ENCODE measurements at places on chromosomes 6 and 20.
A peak's percentile ranks its signal among the peaks of the same experiment; 100 is the strongest.

- DNase-seq, result no peak
Observed at GRCh38 chr20:15917283-15917682, 656.0 kb downstream of the KIF16B start.

- no peak for DNase-seq
Observed at GRCh38 chr6:29827579-29828470, at the start of gene HLA-G. HLA-G (plus strand) TSS chr6:29827825; CDS start chr6:29827845, 20 bp downstream.

- DNase-seq, result no peak
Observed at GRCh38 chr6:97656236-97656635, 373.2 kb upstream of the MMS22L start.

- DNase-seq, result no peak
Observed at GRCh38 chr6:13383328-13384163, 55.2 kb upstream of the TBC1D7 start.

GRCh38 chr6:34154668-34155447, 9.0 kb upstream of the GRM4 start:
- peak; percentile 95 for DNase-seq

DNA sequence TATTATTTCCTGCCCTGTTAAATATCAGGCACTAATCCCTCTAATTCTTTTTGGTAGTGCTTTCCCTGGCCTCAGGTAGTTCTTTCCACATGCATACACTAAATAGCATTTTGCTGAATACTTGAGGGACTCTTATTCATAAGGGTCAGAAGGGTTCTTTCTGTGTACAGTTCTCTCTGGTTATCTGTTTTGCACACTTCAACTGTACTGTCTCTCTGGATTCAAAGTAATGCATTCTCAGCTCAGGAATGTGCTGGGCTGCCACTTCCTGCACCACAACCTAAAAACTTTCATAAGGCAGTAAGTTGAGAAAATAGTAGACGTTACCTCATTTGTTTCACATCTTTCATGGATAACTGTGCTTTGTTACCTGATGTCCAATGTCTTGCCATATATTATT, 32.1 kb downstream of the C6orf141 start:
- no peak for DNase-seq

DNA sequence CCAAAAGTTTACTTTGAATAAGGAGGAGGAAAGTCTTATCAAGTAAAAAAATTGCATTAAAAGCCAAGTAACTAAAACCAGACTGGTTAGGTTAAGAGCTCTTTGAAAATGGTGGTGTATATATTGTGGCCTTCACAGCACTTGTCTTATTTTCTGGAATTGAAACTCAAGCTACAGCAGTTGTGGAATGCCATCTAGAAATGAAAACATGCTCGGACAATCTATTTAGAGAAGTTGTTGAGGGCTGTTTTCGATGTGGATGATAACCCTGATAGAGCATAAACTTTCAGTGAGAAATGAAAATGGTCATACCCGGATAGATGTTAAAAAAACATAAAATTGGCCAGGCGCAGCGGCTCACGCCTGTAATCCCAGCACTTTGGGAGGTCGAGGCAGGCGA, 47.0 kb downstream of the ARID1B start:
- no peak for DNase-seq

- DNase-seq, result no peak
Observed at GRCh38 chr6:164227952-164228522, 813.5 kb downstream of the QKI start.

GRCh38 chr20:51423290-51423667, 119.2 kb downstream of the NFATC2 start:
- no peak for DNase-seq

DNA sequence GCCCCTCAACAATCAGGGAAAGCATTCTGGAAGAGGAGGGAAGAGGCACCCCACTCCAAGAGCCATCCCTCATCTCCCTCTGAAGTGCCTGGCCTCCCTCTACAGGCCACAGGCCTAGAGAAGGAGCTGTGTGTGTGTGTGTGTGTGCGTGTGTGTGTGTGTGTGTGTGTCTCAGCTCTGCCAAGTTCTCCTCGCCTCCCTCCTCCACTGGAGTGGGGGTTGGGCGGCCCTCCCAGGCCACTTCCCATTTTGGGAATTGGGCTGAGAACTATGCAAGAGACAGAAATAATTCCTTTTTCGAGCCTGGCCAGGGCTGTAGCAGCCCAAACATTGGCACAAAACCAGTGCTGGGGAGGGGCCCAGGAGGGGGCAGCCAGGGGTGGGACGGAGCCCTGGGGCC, 35.7 kb downstream of the KCNB1 start:
- no peak for DNase-seq

DNA sequence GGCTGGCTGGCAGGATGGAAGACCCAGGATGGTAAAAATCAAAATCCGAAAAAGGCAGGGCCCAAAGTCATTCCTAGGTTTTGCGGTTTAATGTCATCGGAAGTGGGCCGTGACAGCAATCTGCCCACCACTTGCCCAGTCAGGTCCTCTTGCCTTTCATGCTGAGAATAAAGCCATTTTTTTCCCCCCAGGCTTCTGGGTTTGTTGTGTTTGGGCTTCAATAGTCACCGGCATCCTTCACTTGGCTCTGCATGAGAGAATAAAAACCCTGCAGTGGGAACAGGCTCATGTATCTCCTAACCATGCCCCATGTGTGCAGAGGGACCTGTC, 56.1 kb downstream of the MEP1A start:
- no peak for DNase-seq

DNA sequence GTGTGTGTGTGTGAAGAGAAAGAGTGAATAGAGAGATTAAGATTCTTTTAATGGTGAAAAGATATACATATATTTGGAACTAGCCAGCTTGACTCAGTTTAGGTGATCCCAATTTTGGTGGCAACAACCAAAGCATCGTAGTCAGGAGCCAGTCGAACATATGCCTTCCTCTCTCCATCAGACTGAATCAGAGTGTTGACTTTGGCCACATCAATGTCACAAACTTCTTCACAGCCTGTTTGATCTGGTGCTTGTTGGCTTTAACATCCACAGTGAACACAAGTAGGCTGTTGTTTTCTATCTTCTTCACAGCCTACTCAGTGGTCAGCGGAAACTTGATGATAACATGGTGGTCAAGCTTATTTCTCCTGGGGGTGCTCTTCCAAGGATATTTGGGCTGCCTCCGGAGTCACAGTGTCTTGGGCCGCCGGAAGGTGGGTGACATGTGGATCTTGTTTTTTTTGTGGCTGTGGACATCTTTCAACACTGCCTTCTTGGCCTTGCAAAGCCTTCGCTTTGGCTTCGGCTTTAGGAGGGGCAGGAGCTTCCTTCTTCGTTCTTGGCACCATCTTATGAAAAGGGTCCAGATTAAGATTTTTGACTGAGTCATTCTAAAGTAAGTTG, 3.4 kb downstream of the HLA-F start:
- no peak for DNase-seq

- no peak for DNase-seq
Observed at GRCh38 chr20:17226410-17227218, at the start of gene PCSK2. PCSK2 (plus strand) TSS chr20:17227040; CDS start chr20:17227306, 266 bp downstream.

GRCh38 chr6:142740449-142740848, 204.5 kb downstream of the HIVEP2 start:
- no peak for DNase-seq

DNA sequence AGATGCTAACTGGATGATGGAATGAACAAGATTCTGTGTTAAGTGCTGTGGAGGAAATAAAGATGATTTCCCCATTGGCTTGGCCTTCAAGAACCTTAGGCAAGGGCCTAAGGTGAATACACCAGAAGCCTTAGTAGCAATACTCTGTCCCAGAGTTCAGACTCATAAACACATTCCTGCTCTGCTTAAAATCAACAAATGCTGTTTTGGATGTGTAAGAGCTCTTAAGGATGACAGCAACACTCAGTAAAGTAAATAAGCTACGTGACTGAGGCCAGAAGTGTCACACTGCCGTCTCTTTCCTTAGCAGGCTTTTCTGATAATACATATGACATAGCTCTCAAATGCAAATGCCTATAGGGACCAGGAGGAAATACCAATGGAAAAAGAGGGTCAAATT, 90.6 kb downstream of the EYA2 start:
- DNase-seq, result no peak

GRCh38 chr6:52933778-52934177, 24.3 kb upstream of the GSTA3 start:
- DNase-seq, result no peak

- DNase-seq, result no peak
Observed at GRCh38 chr20:8334641-8335040, 202.6 kb downstream of the PLCB1 start.

GRCh38 chr6:118968416-118968815, 33.5 kb upstream of the MCM9 start:
- no peak for DNase-seq

GRCh38 chr6:14180609-14181008, 63.0 kb downstream of the CD83 start:
- DNase-seq, result no peak

DNA sequence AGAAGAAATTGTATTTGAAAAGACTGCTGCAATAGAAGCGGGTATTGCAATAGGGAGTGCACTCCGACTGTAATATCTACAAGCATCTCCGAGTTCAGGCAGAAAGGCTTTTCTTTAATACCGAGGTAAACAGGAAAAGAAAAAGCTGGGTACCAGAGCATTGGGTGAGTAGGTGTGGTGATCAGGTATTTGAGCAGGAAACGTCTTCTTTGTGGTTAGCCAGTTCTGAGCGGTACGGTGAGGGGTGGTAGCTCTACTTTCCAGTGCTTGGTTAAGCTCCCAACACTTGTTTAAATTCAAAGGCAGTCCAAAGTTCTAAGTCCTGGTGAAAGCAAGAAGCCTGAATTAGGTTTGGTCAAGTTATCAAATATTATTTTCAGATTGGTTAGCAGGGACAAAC, 404.1 kb downstream of the LMBRD1 start:
- no peak for DNase-seq

GRCh38 chr6:110703906-110704594, 111.2 kb downstream of the CDK19 start:
- no peak for DNase-seq

- DNase-seq, result no peak
Observed at GRCh38 chr20:61671559-61671958, 394.1 kb downstream of the TAF4 start.

GRCh38 chr20:25623225-25623735, 534 bp downstream of the NANP start:
- DNase-seq, result no peak

DNA sequence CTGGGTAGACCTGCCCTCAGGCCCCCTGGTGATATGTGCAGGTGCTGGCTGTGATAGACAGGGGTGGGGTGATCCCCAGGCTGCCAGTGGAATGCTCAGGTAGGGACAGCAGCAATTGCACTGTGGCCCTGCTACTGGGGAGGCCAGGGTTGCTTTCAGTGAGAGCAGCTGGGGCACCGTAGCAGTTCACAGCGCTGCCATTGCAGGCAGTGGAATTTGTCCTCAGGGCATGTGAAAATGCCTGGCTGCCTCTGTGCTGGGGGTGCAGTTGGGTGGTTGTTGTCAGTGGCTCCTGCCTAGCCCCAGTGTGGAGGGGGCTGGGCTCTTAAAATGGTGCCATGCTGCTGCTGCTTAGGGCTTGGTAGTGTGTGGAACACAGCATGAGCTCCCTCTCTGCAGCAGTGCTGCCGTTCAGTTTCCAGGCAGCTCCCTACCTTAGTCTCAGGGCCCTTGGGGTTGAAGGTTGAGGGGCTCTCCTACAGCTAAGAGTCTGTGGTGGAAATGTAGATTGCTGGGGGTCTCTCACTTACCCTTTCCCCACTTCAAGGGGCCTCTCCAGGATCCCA, 23.6 kb downstream of the GJA10 start:
- DNase-seq, result no peak

- no peak for DNase-seq
Observed at GRCh38 chr6:104558746-104559145, 301.0 kb downstream of the HACE1 start.

DNA sequence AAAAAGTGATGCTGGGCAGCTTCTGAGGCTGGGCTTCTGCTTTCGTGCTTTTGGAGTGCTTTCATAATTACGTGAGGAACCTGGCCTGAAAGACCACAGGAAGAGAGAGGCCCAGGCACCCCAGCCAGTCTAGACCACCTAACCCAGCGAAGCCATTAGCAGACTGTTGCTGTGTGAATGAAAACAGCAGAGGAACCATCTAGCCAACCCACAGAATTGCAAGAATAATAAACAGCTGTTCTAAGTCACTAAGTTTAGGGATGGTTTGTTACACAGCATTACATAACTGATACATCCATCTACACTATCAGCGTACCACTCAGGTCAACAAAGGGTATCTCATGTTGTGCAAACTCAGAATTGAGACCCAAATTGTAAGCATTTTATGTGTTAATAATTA, 34.5 kb downstream of the FGD2 start:
- DNase-seq, result no peak

- DNase-seq, result peak; percentile 96
Observed at GRCh38 chr20:48635791-48636267, 192.0 kb downstream of the PREX1 start.

DNA sequence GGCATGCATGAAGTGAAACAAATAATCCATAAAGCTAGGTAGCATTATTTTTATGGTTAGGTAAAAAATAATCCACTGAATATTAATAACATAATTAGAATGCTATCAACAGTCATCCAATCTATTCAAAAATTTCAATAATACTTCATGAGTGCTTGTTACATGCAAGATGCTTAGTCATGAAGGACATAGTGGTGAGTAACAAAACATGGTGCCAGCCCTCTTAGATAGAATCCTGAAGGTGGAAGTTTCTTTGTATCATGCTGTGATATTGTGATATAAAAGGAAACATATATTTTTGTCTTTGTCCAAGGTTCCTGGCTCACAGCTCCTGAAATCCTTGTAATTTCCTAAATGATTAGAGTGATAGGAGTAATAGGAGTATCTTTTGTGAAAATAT, 14.9 kb downstream of the RCAN2 start:
- DNase-seq, result no peak

- DNase-seq, result peak; percentile 80
Observed at GRCh38 chr20:49888212-49889000, 26.9 kb downstream of the SPATA2 start.

DNA sequence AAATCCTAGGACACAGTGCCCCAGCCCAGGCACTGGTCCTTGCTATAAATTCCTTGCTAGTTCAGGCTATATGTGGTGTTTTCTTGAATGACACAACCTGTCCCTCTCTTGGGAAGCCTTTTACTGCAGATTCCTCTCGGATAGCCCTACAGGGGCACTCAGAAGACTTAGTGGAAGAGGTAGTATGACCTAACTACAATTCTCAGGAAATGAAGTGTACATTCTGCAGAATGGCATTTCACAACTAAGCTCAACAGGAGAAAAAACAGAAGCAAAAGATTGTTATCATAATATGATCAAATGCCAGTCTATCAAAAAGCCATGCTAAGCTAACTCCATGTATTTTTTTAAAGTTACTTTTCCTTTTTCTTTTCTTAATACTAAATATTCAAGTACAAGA, 66.3 kb upstream of the FBXL4 start:
- no peak for DNase-seq

DNA sequence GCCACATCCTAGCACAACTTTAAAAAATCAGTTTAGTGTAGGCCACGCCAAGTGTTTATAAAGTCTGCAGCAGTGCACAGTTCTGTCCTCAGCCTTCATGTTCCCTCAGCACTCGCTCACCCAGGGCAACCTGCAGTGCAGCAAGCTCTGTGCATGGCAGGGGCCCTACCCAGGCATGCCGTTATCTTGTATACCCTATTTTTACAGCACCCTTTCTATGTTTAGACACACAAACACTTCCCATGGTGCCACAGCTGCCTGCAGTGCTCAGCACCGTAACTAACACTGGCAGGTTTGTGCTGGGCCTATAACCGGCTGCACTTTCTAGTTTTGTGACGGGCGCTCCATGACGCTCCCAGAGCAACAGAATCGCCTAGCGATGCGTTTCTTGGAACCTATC, 43.8 kb downstream of the ZBTB46 start:
- no peak for DNase-seq
